NCI-H187 (cell line): ENCODE measurements at places on chromosomes 6 and 20.

DNA sequence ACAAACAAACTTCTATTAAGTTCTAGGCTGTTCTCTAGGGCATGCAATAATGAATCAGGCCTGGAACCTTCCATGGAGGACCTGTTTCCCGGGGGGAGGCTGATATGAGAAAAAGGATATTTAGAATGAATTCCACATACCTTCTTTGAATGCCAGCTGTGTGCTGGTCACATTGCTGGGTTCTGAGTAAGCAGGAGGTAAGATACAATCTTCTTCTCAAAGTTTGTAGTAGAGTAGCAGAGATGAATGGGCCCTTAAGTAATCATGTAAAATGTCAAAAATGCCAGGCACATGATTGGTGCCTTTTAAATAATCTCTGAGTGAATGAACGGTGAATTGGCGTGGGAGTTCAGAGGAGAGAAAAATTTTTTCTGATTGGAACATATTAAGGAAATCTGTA lies 47.4 kb downstream of the TGM2 start:
- DNase-seq, result no peak

DNA sequence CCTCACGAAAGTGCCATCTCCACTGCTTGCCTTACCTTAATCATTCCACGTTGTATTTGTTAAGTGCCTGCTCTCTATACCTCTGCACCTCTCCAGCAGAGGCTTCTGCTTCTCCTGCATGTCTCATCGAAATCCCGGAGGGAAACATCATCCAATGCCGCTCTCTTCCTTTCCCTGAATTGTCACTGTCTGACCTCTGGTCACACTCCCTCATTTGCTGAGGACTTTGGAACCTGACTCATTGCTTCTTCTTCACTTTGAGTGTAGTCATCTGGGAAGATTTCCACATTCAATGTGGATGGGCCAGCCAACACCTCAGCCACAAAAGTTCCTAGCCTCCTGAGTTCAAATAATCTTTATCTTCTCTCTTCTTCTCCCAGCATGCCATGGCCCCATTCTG lies 78.9 kb upstream of the BEND6 start:
- DNase-seq, result no peak

DNA sequence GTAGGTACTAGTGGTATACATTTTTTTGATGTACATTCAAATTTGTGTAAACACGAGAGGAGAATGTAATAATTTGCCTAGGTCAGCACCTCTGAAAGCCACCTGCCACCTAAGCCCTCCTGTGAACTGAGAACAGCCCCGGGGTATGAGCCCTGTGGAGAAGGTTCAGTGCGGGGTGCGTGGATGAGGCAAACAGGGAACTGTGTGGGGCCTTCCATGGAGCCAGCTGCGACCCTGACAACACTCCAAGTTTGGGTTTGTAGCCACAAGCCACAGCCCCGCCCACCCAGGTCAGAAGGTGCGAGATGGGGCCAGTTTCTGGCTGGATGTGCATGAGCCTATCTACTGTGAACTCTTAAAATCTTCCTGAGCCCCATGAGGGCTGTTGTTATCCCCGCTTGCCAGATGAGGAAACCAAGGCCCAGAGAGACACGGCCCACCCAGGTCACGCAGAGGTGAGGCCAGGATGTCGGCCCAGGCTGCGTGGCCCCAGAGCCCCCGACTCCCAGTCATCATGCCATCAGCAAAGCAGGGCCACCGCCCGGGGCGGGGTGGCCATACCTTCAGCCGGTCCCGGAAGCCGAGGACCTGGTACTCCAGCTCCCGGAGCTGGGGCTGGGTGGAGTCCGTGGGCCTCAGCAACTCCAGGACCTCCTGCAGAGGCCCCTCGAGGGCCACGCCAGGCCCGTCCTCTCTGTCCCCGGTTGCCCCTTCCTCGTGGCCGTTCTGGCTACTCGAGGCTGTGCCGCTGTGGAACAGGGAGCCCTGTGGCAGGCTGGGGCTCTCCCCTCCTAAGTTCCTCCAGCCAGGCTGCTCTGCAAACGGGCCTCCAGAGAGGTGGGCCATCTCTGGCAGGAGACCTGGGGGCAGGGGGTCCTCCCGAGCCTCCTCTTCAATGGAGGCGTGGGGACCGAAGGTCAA lies 89.6 kb downstream of the RIPOR3 start:
- no peak for DNase-seq

DNA sequence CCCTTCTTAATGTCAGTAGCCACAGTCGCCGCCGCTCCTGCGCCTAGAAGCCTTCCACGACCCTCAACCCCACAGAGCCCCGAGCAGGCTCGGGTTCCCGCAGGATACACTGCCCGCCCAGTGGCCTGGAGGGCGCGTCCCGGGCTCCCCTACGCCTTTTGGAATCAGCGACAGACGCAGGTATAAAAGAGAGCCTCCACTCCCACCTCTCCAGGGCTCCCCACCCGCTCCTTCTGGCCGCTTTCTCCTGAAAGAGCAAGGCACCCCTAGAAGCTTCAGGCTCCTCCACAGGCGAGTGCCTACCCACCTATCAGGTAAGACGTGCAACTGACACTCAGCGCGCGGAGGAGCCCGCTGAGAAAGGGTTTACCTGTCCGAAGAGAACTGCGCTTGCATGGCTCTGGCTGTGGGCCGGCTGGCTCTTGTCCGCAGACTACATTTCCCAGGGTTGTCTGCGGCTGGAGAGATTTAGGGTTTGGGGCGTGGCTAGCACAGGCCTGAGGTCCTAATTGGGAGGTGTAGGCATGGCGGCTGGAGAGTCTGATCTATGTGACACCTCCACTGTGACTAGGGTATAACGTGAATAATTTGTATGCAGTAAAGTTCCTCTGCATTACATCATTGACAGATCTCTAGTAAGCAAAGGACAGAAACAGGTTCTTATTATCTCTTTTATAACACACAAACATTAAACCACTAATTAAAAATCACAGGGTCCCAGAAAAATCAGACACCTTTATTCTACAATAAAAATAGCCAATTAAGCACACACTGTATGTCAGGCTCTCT lies 13.5 kb upstream of the ZNF391 start:
- no peak for DNase-seq

GRCh38 chr6:155448668-155449449 lies 6.8 kb downstream of the NOX3 start:
- no peak for DNase-seq

DNA sequence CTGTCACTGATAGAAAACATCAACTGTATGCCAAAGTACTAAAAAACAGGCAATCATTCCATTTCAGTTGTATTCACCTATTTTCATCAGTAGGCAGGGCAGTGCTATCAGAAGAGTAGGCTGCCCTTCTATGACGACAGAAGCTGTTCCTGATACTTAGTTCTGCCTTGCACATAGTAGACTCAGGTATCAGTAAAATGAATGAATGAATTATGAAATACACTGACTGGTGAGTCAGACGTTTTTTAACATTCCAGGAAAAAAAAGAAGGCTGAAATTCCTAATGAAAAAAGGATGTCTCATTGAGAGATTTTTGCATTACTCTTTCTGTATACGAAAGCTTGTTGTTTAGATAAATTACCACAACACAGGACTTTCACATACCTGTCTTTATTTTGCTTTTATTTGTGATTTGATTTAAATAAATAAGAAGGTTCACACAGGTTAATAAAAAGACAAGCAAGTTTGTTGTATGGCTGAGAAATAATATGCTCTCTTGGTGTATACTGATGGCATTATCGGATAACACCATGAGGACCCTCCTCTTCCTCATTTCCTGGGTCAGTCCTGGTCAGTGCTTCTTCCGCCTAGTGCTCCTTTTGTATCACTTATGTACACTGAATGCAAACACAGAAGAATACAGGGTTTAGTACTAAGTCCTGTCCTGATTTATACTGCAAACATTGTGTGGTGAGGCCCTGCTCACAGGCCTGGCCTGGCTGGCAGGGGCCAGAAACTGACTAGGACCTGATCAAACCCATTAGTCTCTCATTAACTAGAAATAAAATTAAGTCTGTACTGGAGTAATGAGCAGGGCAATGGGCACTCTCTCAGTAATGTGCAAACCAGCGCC lies 39.4 kb upstream of the SPDEF start:
- no peak for DNase-seq
